Forelimb muscle (tissue), 1 donor: ENCODE measurements at places on chromosomes 7 and 10.

DNA sequence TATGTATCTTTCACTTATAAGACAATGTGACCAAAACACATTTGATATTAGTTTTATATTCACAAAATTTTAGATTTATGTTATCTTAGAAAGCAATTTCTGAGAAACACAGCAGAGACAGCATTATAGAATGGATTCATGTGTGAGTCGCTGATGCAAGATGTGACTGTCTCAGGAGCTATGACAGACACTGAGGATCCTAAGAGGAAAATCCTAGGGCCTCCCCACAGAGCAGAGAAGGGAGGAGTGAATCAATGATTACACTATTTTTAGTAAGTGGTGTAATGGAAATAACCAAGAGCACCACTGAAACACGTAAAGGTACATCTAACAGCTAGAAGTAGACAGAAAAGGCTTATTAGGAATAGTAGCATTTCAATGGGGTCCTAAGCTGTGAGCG lies 204.0 kb upstream of the PTN start:
- no peak for DNase-seq

GRCh38 chr10:8438603-8439002 lies 384.1 kb downstream of the GATA3 start:
- DNase-seq, result no peak

GRCh38 chr10:33681595-33681994 lies 347.1 kb upstream of the NRP1 start:
- DNase-seq, result no peak

DNA sequence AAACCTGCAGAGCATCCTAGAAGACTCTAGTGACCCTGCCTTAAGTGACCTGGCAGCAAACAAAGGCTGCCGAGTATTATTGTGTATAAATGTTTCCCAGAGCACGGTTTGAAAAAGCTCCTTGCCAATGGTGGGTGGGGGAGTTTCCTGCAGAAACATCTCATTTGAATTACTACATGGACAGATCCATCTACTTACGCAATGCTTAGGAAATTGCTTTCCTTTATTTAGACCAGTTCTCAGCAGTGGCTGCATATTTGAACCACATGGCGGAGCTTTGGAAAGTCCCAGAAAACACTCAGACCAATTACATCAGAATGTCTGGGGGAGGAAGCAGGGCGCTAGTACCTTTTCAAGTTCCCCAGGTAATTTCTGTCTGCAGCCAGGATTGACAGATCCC lies 560.9 kb downstream of the SDK1 start:
- peak; percentile 67 for DNase-seq

GRCh38 chr10:124342821-124343170 lies 75.9 kb downstream of the OAT start:
- DNase-seq, result no peak

GRCh38 chr10:53025172-53025711 lies 252.7 kb upstream of the MBL2 start:
- no peak for DNase-seq
